Lung (tissue), 17 donors: ENCODE measurements at places on chromosomes 12 and 14.

DNA sequence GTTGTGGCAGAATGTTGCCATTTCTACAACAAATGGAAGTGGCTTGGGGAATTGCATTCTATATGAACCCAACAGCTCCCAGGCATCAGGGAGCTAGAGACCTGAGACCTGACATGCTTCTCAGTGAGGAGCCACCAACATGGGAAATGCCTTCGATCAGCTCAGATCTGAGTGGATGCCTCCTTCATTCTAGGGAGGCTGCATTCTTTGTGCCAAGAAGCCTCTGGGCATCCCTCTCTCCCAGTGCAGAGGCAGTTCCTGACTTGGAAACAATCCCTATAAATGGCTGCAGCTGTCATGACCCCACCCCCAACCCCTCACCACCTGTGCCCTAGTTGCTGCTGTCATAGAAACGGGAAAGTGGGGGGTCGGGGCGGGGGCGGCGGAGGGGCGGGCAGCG is 196.3 kb downstream of the PPM1H start:
- no peak for DNase-seq

GRCh38 chr12:3355378-3355900 is 135.6 kb upstream of the PRMT8 start:
- DNase-seq = no peak

- peak; percentile 83 for DNase-seq
These were observed 149.0 kb downstream of the PRKCH start for GRCh38 chr14:61470261-61470960.

DNA sequence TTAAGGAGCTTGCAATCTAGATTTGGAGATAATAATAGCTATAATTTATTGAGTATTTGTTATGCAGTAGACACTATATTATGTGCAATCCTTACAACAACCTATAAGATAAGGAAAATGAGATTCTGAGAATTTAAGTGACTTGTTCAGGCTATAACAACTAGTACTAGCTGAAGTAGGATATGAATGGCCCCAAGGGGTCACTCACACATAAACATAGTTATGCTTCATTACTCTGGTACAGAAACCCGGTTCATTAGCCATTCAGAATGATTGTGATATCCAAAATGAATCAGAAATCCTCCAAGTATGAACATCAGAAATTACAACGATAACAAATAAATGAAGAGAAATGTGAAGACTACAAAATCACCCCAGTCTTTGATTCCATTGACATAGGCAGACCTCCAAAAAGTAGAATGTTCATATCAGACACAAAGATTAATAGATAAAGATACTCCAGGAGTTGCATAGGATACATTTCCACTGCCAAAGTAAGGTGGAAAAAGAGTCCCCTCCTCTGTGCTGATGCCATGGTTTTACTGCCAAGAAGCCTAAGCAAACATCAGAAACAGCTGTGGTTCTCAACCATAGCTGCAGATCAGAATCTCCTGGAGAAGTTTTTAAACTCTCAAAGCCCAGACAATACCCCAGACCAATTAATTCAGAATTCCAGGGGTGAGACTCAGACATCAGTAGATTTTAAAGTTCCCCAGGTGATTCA is 8.6 kb upstream of the NID2 start:
- DNase-seq = peak; percentile 32

- no peak for DNase-seq
These were observed 26.0 kb downstream of the CHST11 start for GRCh38 chr12:104482748-104483147.

DNA sequence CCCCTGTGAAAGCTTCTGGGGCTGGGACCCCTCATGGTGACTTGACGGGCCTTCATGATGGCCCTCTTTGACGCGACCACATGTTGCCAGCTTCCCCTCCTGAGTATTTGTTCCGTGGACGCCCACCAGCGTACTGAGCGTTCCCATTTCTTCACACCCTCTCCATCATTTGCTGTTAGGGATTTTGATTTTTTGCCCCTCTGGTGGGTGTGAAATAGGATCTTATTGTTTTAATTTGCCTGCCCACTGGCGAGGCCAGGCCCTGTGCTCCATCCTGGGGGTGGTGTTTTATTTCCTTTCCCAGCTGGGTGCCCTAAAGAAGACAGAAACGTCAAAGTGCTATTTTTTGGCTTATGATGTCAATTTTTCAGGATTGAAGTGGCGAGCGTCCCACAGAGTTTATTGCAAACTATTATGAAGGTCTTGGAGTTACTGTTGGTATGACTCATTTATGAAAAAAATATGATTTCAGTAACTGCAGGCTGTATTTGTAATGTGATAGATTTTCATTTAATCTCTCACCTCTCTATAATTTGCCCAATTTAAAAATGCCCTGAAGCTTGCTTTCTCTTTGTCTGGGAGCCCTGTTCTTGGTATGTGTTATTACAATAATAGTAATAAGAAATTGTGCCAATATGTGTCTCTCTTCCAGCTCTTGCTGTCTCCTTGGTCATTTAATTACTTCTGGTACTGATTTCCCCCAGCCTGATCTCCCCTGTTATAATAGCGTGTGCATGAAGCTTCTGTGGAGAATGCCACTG is 99.6 kb downstream of the SLC25A47 start:
- no peak for DNase-seq

DNA sequence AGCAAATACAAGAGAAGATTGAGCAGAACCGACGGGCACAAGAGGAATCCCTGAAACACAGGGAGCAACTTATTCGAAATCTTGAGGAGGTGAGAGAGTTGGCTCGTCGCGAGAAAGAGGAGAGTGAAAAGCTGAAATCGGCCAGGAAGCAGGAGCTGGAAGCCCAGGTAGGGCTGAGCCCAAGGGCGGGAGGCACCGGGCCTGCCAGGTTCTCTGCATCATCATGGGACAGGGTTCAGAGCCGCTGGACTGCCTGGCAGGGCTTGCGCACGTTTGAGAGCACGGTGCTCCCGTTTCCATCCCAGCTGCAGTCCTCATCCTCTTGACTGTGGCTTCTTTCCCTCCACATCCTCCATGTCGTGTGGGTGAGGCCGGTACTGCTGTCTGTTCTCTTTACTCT is 14.4 kb downstream of the TCHP start:
- no peak for DNase-seq

- DNase-seq = no peak
These were observed 90.1 kb downstream of the ADCK1 start for GRCh38 chr14:77889971-77890442.

DNA sequence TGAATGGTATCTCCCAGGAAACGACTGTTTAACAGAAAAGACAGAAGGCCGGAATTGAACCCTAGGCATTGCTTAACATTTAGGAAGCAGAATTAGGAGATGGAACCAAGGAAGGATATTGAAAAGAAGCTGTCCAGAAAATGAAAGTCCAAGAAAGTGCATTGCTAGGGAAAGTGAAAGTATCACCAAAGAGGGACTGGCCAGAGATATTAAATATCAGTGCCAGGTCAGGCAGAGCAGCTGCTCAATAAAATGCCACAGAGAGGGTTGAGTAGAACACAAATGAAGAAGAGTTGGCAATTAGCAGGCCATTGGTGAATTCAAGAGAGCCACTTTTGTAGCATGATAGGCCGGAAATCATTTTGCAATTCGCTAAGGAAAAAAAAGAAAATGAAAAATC is 101.6 kb downstream of the CFAP54 start:
- no peak for DNase-seq

DNA sequence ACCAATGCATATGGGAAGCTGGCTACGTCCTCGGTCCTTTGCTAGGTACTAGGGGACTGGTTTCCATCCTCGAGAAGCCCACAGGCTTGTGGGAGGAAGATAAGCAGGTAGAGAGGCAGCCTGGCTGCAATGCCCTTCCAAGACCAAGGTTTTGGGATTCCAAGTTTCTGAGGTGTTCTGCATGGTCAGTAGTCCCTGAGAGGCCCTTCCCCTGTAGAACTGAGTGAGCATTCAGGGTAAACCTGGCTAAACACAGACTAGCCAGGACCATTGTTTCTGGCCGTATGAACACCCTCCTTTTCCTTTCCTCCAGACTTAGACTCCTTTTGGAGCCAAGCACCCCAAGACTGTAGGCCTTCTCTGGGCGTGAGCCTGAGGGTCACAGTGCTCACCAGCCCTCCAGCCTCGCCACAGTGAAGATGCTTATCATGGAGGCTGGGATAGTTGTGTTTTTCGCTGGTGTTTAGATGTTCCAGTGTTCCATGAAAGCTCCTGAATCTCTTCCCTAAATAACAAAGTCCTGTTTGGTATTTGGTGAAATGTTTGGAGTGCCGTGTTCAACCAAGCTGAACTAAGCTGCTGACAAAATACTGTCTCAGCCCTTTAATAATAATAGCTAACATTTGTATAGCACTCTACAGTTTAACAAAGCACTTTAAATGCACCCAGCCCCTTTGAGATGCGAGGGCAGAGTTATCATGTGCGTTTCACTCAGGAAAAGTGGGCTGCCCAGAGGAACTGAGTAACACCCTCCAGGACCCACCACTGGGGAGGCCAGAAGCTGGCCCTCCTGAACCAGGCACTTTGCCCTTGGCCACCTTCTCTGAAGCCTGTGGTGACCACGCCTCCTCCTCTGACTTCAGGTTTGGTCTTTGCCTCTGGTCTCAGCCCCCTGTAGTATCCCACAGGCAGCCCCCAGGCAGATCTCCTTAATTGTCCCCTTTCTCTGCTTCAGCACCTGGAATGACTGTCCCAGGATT is 284.5 kb downstream of the CACNA1C start:
- no peak for DNase-seq

DNA sequence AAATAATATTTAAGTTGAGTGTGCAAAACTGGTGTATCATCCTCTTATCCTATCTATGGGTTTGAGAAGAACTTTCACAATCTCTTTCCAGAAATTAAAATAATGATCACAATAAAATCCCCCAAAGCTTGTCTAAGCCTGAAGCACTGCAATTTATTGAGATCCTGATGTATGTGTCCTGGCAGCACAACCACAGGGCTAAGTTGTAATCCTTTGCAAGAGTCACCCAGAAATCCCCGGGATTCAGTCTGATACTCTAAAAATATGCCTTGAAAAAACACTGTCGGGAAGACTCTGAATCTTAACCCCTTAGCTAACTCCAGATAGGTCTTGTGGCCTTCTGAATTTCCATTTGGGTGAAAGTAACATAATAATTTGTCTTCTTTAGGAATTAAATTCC is 40.3 kb upstream of the STXBP6 start:
- no peak for DNase-seq

DNA sequence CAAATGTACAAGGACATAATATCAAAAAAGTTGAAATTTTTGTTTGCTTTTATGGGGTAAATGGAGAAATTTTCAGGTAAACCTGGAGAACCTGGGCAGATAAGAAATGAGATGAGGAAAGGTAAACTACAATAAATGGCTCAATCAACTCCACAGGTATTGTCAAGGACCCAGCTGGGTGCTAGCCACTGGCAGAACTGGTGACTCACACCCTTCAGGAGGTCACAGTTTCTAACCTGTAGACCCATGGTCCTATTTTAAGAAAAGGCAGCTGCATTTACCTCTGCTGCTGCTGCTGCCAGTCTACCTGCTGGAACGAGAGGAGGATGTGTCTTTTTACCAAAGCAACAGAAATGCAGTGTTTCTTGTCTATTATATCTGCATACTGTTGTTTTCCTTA is 226.6 kb downstream of the ALG10B start:
- no peak for DNase-seq

GRCh38 chr14:97178781-97179180 is 381.6 kb downstream of the VRK1 start:
- DNase-seq = peak; percentile 2

GRCh38 chr12:13595536-13596443 is 385.6 kb downstream of the GRIN2B start:
- peak; percentile 36 for DNase-seq

- no peak for DNase-seq
These were observed 1.4 kb upstream of the SUDS3 start for GRCh38 chr12:118374909-118375308.

- DNase-seq = peak; percentile 89
These were observed 121.2 kb downstream of the PTPRQ start for GRCh38 chr12:80565271-80565670.
